ENCODE measurements at places on chromosomes 6 and 20. TPM values are rescaled to one million over a fixed set of nuclear protein-coding genes. Genes with fewer than 3 reads are reported as not detected.

LY6G6C gene
- total RNA-seq = not detected

RIPK1 gene
- total RNA-seq = 28.4 TPM

CDSN gene
- total RNA-seq = not detected

DNA sequence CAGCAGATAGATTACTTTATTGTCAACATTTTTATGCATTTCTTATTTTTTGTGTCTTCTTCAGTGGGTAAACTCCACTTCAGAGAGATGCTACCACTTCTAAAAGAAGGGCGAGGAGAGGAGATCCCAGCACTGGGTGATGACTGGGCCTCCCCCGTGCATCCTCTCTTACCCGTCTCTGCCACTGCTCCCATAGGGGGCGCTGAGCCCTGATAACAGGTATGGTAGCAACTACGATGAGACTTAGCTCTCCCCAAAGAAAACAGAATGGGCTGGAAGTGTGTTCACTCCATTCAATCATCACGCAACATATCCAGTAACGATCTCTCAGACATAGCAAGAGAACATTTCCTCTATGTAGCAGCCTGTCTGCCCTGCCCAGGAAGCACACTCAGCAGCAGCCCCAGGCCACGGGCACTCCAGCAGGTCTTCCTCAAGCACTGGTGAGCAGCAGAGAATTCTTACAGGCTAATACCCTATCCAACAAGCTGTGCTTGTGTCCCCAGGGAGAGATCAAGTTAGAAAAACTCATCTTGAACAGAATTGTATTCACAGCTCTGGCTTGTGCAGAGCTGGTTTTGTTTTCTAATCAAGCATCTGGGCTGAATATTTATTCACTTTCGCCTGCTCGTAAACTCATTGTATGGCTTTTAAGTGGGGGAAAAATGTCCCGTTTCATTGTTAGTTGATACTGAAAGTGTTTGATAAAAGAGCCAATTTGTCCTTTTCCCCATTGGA is 533.1 kb upstream of the CDH4 start:
- DNase-seq = no peak

- DNase-seq = no peak
Measured at GRCh38 chr6:96017070-96017359, 1.2 kb downstream of the FUT9 start.

DNA sequence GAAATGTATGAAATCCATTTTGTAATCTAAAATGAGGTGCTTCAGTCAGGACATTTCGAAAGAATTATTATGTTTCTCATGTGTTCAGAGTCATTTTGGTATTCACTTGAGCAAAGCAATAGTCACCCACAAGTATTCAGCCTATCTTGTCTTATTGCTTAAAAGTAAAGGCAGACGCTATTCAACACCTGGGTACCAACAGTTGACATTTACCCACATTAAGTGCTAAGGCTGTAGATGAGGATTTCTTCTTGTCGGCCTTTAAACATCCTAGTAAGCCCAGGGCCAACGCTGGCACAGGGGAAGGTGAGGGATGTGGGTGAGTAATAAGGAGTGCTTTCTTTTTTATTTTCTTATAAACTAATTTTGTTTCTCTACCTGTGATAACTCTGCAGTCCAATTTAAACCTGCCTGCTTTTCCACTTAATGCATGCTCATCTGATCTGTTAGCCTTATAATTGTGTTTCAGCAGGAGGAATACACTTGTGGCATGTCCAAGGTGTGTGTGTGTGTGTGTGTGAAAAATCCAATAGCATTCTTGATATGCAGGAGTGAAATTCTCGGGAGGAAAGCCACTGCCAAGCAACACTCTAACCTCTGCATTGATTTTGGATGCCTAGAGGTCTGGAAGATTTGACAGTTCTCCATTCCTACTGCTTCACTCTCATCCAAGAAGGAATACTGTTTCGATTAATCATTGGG is 252.0 kb downstream of the SOX4 start:
- DNase-seq = no peak

DNA sequence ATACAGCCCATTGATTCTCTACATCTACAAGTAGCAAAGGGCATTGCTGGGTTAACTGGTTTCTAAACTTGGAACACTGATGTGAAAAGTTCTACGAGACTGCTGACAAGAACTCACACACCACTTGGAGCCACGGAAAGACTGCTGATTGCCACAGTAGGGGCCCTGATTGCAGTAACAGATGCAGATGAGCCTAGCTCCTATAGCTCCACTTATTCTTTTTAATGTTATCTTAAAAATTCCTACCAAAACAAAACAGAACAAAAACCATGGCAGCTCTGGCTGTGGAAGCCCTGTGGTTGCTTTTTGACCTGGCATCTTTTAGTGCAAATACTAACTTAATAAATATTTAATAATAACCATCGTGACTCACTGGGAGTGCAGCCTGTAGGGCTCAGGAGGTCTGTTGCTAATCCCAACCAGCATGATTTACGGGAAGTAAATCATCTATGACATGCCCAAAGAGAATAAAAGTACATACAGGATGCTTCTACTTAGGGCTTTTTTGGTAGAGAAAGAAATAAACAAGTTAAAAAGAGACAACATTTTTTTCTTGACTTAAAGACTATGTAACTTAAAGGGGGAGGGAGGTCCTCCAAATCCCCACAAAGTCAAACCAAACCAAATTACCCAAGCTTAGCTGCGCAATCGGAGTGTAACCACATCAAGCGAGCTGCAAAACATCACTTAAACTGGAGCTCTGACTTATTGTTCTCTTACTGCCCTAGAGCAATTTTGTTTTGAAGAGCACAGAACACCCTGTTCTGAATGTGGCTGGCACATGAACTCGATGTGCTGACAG is 87.2 kb downstream of the FKBP5 start:
- DNase-seq = peak; percentile 62
